Epithelial cell of proximal tubule (primary cell): ENCODE measurements at places on chromosomes 11 and 22.

DNA sequence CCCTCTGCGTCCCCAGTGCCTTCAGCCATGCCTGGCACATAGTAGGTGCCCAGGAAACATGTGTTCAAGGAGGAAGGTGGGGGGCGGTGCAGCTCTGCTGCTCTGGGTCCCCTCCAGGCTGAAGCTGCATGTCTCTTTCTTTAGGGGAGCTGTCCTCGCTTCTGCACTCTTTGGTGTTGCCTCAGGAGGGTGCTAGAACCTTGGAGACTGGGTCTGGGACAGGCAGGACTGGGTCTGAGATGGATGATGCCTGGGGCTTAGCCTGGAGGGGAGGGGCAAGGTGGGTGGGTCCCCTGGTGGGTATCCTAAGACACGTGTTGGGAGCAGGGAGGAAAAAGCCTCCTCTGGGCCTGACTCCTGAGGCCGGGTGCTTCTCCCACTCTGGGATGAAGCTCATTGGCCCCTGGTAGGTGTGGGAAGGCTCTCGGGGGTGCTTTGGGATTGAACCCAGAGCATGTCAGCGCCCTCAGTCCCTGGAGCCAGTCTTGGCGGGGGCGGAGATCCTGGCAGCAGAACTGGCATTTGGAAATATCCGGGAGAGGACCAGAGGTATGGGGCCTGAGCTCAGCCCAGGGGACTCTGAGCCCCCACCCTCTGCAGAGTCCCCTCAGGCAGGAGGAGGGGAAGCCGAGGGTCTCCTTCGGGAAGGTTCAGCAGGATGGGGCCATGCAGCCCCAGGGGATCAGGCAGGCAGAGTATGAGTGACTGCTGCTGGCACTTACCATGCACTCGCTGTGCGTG is 6.7 kb upstream of the GSTP1 start:
- no peak for DNase-seq

GRCh38 chr11:45851228-45851627 is 4.0 kb downstream of the CRY2 start:
- DNase-seq, result no peak

GRCh38 chr11:45110562-45110961 is 35.9 kb upstream of the PRDM11 start:
- DNase-seq, result peak; percentile 12

DNA sequence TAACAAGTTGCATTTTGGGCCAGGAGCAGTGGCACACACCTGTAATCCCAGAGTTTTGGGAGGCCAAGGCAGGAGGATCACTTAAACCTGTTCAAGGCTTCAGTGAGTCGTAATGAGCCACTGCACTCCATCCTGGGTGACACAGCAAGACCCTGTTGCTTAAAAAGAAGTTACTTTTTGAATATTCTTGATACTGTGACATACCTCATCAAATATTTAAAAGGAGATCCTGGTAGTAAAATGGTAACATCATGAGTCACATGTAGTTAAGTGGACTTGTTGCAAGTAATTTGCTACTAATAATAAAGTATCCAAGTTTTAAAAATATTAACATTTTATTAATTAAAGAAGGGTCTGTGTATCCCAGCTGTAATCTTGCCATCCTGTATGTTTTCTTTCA is 18.3 kb downstream of the HMGXB4 start:
- no peak for DNase-seq

DNA sequence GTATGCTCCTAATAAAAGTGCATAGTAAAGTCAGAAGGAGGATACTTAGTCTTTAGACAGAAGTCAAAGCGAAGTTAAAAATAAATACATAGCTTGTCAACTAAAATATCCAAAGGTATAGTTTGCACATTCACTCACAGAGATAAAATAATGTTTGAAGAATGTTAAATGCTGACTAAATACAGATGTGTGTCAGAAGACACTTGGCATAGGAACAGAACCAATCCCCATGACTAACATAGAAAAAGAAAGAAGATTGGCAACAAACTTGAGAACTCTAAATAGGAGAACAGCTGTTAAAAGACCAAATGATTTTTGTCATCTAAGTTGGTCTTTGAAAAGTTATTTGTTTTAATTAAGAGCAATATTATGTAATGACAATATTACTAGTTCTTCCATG is 1172.1 kb upstream of the RAG2 start:
- no peak for DNase-seq

DNA sequence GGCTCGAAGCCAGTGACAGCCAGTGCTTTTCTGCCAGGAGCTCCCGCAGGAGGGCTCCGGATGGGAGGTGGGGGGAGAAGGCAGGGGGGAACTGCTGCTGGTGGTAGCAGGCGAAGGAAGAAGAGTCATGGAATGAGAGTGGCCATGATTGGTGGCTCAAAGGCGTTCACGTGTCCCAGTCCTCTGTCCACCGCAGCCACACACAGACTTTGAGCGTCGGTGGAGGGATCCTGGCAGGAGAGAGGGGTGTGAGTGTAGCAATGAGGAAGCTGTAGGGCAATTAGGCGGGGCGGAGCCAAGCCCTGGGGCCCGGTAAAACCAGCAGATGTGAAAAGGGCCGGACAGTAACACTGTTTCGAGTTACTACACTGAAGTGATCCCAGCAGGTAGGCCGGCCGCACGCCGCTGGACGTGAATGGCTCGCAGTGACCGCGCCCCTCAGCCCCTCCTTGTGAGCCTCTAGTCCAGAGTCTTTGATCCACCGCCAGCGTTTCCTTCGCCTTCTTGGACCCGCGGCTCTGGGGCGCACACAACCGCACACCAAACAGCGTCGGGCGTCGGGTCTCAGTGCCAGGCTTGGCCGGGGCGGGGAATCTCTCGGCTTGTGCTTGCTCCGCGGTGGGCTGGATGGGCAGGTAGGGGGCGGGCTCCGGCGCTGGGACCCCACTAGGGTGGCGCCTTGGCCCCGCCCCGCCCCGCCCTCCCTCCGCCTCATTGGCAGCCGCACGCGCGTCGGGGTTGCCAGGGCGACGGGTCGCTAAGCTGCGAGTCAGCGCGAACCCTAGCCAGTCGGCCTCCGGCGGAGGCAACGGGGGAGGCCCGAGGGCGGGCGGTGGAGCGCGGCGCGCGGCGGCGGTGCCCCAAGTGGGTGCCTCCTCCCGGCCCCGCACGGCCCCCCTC is at the start of gene LRRC10B:
Gene LRRC10B (plus strand): TSS at position 788 of the 900 bp plus-strand sequence. CDS start 250 bp downstream, outside the sequence.
- no peak for DNase-seq

DNA sequence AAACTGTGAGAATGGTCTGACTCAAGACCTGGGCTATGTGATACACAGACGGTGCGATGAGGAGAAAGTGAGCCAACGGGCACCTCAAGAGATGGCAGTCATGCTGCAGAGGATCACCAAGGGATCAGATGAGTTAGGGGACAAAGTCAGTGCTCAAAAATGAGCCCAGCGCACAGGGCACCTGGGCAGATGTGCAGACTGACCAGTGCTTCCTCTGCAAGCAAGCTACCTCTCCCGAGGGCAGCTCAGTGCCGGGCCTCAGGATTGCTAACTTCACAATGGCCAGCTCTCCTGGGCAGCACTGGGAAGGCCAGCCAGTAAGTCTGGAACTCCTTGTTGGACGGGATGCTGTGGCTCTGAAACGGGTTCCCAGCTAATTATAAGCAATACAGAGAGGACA is 15.3 kb downstream of the HDHD5 start:
- no peak for DNase-seq

- peak; percentile 50 for DNase-seq
Measured at GRCh38 chr11:44564670-44565210, 723 bp upstream of the CD82 start.

DNA sequence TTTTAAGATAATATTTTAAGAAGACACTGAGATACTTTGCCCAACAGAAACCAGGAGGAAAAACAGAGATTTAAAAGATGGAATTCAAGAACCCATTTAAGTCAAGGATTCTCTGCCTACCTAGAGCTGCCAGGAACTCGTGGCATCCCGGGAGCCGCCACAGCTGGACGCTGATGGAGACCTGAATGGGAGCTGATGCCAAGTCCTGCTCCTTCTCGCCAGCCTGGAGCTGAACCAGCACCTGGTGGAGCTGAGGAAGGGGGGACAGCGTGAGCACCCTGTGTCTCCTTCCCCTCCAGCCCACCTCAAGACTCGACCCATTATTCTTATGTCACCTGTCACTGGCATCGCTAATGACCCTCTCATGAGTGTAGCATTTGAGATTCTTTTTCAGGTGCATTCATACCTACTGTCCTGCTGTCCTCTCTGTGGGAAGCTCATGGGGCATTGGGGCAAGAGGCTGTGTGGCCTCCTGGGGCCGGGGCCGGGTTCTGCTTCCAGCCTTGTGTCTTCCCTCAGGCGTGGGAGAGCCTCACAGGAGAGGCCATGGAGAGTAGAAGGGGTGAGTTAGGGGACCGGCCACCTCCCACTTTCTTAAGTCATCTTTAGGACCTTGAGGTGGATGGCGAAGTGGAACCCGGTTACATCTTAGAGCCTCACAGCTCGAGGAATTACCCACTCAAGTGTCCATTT is 70.8 kb upstream of the PITPNB start:
- DNase-seq, result no peak

DNA sequence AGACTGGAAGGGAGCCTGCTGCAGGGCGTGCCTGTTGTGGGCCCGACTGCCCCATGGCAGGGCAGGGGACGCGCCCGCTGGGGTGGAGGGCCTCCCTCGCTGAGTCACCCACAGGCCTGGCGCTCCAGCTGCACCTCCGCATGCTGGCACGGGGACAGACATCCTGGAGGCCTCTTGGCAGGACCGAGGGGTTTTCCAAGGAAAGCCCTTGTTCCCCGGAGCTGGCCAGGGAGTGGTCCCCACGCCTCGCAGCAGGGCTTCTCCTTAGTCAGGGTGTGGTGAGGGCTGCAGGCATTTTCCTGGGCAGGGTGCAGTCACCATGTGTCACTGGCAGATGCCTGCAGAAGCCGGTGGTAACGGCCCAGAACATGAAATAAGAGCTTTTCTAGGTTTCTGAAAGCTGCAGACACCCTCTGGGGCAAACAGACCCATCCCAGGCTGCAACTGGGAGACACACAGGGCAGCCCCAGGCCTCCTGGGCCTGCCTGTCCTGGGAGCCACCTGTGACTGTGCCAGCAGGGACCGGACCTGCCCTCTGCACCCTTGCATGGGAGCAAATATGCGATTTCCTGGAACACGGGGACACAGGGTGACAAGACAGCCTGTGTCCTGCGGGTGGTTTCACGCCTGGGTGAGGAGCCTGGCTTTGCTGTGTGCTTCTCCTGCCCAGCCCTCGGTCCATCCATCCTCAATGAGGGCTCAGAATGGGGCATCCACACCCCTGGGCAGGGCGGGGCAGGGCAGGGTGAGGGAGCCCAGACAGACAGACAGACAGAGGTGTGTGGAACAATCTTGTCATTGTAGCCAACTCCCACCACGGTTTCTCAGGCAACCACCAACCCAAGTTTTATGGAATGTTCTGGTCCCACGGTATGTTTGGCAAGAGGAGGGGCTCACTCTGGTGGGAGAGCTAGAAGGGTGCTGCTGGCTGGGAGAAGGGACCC is 43.2 kb upstream of the FADD start:
- no peak for DNase-seq

- DNase-seq, result no peak
Measured at GRCh38 chr22:50107529-50107928, 17.7 kb downstream of the MOV10L1 start.

- DNase-seq, result no peak
Measured at GRCh38 chr11:83801799-83802198, 515.6 kb upstream of the CCDC90B start.

- DNase-seq, result no peak
Measured at GRCh38 chr11:130437848-130438247, 9.4 kb upstream of the ADAMTS8 start.

DNA sequence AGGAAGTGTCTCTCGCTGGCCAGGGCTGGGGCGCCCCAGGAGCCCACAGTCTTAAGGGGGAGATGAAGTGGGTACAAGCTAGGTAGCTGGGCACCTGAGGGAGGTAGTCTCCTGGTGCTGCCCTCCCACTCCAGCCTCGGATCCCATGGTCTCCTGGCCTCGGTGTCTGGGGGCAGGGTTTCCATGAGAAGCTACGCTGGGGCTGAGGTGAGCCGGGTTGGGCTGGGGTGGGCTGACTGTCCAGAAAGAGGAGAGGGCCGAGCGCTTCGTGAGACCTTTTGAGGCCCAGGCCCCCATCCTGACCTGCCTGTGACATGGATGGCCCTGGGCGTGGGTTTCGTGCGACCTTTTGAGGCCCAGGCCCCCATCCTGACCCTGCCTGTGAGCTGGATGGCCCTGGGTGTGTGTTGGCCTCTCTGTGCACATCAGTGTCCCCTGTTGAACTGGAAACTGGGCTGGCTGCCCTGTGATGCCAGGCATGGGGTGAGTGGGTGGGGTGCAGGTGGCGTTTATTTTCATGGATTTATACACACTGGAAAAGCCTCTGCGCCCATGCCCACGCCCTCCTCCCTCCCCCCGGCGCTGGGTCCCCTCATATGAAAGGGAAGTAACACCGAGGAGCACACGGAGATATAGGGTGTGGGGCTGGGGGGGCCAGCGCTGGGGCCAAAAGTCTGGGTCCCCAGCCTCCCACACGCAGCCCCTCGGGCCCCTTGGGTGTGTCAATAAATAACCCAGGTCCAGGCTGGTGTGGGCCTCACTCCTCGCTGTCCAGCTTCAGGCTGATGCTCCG is 8.6 kb downstream of the AIP start:
- no peak for DNase-seq

DNA sequence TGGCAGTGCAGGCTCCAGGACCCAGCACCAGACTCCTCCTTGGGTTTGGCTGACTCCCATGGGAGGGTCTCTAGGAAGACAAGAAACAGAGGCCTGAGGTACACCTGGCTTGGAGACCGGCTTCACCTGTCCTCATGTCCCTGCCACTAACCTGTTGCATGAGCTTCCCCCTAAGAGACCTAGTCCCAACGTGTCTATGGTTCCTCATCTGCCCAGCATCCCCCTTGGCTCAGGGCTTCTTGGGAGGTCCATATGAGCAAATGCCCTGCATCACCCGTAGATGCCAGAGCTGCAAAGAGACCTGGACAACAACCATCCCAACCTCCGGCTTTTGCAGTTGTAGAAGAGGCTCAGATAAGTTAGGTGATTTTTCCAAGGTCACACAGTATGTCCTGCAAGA is 123.5 kb downstream of the BUD13 start:
- DNase-seq, result no peak

GRCh38 chr22:20299746-20300136 is 20.1 kb downstream of the DGCR6L start:
- no peak for DNase-seq

- DNase-seq, result no peak
Measured at GRCh38 chr11:97537407-97538150, 1147.8 kb downstream of the JRKL start.

DNA sequence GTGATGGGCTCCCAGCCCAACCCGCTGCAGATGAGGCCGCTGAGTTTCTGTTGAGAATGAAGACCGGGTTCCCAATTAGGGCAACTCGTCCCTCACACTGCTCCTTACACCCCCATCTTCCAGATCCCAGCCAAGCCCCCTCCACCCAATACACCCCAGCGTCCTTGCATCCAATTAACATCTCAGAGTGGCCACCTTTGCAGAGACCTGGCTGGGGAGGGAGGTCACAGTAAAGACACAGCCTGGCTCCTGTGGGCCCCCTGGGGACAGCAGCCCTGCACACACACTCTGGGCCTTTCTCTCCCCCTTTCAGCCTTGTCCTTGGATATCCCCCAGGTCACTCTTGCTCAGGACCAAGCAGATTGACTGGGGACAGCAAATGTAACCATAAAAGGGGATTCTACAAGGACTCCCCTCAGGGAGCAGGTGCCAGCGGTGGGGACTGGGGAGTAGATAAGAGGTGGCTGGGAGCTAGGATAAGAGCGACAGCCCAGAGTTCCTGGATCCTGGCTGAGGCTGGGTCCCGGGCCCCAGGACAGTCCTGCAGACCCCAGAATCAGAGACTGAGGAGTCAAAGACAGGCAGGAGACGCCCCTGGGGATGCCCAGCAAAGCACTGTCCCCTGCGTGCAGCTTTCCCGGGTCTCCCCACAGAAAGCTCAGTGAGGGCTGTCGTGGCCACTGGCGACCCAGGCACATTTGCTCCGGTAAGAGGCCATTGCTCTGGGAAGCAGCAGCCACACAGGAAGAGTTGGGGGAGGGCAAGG is 8.4 kb downstream of the APOBEC3A start:
- no peak for DNase-seq

GRCh38 chr11:73753938-73754337 is 6.9 kb downstream of the RAB6A start:
- DNase-seq, result no peak
